ENCODE measurements at places on chromosomes 1 and 21. TPM values are rescaled to one million over a fixed set of nuclear protein-coding genes. Genes with fewer than 3 reads are reported as not detected.

DNA sequence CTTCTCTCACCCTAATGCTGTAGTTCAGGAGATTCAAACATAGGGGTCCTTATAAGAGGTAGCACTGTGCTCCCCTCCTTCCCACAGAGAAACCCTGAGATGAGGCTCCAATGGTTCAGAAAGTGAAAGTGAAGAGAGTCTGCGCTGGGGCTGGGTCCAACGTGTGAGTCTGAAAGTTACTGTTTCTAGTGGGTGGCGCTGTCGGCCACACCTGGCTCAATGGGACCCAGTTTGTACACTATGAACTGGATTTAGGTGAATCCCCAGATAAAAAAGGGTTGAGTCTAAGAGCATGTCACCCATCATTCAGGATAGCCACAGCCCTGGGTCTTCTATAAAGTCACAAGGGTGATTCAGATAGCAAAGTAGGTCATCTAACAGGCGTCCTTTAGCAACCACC is 2.8 kb downstream of the SMCP start:
- no peaks in the 10 kb centered on the region for H3K36me3 ChIP-seq
- no peaks in the 10 kb centered on the region for H3K27me3 ChIP-seq
- no peak for DNase-seq

DNA sequence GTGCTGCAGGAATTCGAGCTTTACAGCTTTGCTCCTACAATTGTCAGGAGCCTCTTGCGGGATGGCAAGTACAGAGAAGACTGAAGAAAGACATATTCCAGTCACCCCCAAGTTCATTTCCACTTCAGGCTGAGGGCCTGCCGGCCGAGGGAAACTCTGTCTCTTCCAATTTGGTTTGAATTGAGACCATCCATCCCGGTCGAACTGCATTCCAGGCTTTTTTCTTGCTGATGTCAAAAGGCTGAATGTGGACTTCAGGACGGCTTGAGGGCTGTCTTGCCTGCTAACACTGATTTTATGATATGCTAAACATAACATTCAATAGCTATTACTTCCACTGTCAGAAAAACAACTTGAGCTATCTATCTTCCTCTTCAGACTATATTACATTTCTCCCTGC is 79.8 kb upstream of the PLXNA2 start:
- no peaks in the 10 kb centered on the region for H3K36me3 ChIP-seq
- H3K4me3 ChIP-seq = no peak overlapping the region
- no peaks in the 10 kb centered on the region for H3K4me1 ChIP-seq
- H3K27ac ChIP-seq = no peak overlapping the region

DNA sequence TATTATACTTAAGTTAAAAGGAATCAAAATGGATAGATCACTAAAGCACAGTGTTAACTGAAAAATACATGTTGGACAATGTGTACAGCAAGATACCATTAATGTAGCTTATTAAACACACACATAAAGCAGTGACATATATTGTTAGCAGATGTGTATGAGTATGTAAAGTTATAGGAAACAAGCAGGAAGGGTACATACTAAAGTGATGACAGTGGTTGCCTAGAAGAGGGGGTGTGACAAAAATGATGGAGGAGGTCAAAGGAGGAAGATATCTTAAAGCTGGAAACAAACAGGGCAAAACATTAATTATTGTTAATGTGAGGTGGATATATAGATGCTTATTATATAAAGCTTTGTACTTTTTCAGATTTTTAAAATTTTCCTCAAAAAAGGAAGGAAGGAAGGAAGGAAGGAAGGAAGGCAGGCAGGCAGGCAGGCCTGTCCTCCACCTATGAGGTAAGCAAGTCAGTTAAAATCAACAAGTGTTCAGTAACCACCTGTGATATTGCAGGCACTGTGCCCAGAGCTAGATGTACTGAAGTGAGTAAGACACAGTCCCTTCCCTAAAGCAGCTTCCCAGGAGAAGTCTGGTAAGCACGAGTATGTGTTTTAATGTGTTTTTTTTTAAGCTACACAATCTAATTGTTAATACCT is 252.9 kb upstream of the NR5A2 start:
- H3K36me3 ChIP-seq = no peaks in the 10 kb centered on the region
- no peaks in the 10 kb centered on the region for H3K4me1 ChIP-seq
- no peaks in the 10 kb centered on the region for H3K27me3 ChIP-seq
- no peak overlapping the region for H3K27ac ChIP-seq
- DNase-seq = no peak

- H3K27ac ChIP-seq = peak overlapping the region; percentile 60
- peaks cover 4% of the 10 kb centered on the region for H3K4me1 ChIP-seq
- H3K4me3 ChIP-seq = no peak overlapping the region
- no peaks in the 10 kb centered on the region for H3K27me3 ChIP-seq
Observed at GRCh38 chr1:203536980-203537455, 43.1 kb downstream of the OPTC start.

DNA sequence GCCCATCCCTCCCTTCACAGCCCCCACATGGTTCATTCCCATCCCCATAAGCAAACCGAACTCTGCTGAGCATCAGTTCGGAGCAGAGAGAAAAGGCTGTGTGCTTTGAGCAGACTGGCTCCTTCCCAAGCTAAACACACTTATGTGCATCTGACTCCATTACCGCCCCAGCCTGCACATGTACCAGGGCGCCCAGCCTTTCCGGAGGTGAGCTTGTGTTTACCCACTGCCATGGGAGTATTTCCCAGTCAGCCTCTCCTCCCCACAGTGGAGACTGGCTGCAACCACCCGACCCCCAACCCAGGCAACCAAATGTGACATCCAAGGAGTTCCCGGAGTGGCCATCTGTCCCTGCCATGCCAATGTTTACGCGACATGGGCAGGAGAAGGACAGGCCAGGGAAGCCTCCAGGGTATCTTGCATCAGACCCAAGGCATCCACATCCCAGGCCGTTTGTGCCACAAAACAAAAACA is 9.4 kb downstream of the TIAM1 start:
- H3K4me3 ChIP-seq = no peak overlapping the region
- H3K36me3 ChIP-seq = no peaks in the 10 kb centered on the region
- no peak overlapping the region for H3K27ac ChIP-seq
- DNase-seq = peak; percentile 46
- peaks cover 4% of the 10 kb centered on the region for H3K4me1 ChIP-seq
- no peaks in the 10 kb centered on the region for H3K27me3 ChIP-seq

- no peak overlapping the region for H3K27ac ChIP-seq
- no peaks in the 10 kb centered on the region for H3K36me3 ChIP-seq
- H3K4me3 ChIP-seq = no peak overlapping the region
- DNase-seq = no peak
- H3K4me1 ChIP-seq = no peaks in the 10 kb centered on the region
Observed at GRCh38 chr1:78325293-78325692, 165.5 kb upstream of the PTGFR start.

DNA sequence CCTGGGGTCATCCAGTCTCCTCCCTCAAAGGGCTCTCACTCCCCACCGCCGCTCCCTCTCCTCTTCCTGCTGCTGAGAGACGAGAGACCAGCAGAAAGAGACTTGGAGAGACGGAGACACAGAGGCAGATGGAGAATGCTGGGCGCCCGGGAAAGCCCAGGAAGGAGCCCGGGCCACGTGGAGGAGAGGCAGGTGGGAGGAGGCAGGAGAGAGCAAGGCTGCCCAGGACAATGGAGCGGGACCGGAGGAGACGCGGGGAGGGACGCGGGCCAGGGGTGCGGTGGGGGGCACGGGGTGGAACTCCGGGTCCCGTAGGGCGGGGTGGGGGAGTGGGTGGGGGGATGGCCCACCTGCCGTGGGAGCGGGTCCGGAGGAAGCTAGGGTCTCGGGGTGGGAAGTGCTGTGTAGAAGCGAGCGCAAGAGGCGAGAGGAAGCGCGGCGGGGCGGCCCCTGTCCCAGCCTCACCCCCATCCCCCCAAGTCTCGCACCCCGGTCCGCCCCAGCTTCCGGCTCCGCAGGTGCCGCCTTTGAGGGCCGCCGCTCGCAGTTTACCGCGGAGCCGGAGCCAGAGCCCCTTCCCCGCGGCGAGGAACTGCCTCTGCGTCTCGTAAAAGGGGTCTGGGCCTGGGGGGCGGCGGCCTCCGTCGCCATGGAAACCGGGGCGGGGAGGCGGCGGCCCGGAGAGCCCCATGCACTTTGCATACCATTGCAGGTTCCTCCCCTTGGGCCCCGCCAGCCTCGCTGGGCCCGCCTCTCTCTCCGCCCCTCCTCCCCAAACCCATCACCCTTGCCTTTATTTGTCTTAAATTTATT is 11.7 kb upstream of the EPHA2 start:
- peak overlapping the region; percentile 49 for H3K4me3 ChIP-seq
- H3K27me3 ChIP-seq = no peaks in the 10 kb centered on the region
- H3K27ac ChIP-seq = no peak overlapping the region
- DNase-seq = peak; percentile 92

DNA sequence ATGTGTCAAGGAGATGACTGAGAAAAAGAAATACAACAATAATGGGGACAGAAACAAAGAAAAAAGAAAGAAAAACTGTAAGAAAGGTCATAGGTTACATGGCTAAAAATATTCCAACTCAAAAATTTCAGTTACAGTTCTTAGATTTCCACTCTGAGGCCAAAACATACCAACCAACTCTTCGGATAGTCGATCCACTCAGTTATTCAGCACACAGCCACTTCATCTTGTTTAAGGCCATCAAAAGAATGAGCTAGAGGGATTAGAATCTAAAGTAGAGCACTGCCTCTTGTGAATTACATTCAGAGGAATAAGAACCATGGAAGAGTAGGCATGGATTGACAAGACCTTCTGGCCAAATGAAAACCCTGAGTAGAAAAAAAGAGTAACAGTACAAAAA is 277.0 kb downstream of the MRPL39 start:
- peak overlapping the region; percentile 99 for H3K27ac ChIP-seq
- no peak overlapping the region for H3K4me3 ChIP-seq
- peaks cover 3% of the 10 kb centered on the region for H3K36me3 ChIP-seq
- peaks cover 15% of the 10 kb centered on the region for H3K4me1 ChIP-seq
- no peaks in the 10 kb centered on the region for H3K27me3 ChIP-seq
- DNase-seq = no peak

DNA sequence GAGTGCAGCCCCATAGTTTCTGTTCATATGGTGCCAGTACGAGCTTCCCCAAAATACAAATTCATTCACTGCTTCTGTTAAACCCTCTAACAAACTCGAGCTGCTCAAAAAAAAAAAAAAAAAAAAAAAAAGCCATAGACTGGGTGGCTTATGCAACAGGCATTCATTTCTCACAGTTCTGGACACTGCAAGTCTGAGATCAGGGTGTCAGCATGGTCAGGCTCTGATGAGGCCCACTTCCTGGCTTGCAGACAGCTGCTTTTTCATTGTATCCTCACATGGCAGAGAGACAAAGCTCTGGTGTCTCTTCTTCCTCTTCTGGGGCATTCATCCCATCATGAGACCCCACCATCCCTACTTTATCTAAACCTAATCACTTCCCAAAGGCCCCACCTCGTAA is 121.6 kb downstream of the PTBP2 start:
- H3K4me1 ChIP-seq = peaks cover 2% of the 10 kb centered on the region
- H3K36me3 ChIP-seq = no peaks in the 10 kb centered on the region

The LCE1F gene
- polyA plus RNA-seq = not detected

The HHAT gene
- 10.8 TPM for polyA plus RNA-seq

The TMIGD3 gene
- not detected for polyA plus RNA-seq

The ETNK2 gene
- 16.1 TPM for polyA plus RNA-seq
